CD4-positive, alpha-beta T cell treated with Interleukin-6 for 4 hours (primary cell): ENCODE measurements at places on chromosomes 16 and 17.

DNA sequence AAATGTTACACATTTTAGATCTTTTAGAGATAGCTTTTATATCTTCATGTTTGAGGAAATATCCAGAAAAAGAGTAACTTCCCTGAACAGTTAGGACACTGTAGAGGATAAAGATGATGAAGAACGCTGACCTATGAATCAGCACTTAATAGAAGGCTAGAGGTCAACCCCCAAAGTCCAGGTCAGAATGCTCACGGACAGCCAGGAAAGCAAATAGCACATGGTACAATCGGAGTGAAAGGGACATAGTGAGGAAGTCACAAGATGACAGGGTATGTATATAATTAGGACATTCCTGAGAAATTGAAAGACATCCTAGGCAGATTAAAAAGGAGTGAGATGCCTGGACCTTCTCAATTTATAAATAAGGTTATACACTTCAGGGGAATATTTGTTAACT, 55.1 kb upstream of the CNTNAP4 start:
- DNase-seq, result no peak

- DNase-seq, result peak; percentile 37
Observed at GRCh38 chr16:14436401-14436955, 193.6 kb downstream of the PARN start.

DNA sequence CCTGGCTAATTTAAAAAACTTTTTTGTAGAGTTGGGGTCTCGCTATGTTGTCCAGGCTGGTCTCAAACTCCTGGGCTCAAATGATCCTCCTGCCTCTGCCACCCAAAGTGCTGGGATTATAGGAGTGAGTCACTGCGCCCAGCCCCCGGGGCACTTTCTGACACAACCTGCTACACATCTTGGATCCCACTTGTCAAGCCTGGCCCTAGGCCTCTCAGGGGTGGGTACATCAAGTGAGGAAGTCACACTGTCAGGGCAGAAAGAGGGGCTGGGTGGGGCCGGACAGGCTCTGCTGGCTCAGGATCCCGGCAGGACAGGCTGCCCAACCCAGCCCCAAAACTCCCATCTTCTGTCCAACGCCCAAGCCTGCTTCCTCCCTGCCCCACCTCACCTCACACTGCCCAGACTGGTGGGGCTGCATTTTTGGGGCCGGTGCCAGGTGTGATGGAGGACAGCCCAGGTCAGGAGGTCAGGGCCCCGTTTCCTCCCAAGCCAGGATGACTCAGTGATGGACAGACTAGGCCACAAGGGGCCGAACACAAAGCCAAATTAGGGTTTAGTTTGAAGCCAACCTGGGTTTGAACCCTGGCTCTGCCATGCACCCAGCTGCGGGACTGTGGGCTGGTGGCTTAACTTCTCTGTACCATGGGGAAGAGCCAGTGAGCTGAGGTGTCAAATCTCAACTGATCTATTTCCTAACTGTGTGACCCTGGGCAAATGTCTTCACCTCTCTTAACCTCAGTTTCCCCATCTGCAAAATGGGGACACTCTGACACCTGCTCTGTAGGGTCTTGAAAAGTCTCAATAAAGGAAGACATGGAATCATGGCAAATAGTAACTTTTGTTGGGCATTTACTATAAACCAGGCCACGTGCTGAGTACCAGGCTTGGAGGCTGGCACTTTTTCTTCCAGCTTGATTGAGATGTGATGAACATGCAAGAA, 8.9 kb upstream of the PPL start:
- DNase-seq, result no peak

GRCh38 chr17:80498242-80498919, 22.0 kb upstream of the NPTX1 start:
- no peak for DNase-seq
